ENCODE measurements at places on chromosomes 16 and 17.

- DNase-seq: no peak
Measured at GRCh38 chr16:55041540-55042234, 111.0 kb downstream of the IRX5 start.

GRCh38 chr17:69528035-69528434 lies 113.5 kb downstream of the MAP2K6 start:
- DNase-seq: no peak

DNA sequence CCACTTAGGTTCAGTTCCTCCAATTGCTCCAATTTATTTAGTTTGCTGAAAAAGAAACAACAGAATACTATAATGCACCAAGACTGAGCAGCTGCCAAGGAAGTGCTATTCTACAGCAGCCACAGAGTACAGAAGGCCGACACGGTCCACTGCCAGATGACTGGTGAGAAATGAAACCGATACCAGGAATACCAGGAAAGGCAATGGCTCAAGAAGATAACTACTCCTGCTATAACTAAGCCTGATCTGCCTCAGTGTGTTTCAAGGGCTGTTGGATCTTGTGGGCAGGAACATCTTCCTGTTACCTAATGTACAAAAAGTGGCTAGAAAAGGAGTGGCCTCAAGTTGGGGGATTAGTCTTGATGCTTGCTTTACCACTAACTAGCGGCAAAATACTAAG lies 32.8 kb downstream of the MARVELD3 start:
- no peak for DNase-seq

DNA sequence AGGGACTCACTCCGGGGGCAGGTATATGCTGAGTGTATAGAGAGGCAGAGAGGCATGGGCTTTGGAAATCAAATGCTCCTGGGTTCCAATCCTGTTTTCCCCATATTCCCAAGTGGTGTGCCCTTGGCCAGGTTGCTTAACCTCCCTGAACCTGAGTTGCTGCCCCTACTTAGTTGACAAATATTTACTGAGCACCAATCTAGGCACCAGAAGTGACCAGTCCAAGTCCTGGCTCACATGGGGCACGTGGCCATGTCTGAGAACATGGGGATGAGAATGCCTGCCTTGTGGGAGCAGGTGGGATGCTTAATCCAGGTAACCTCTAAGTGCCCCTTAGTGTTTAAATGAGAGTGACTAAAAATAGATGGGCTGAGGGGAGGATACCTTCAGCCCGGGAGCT lies 4.2 kb downstream of the SOCS3 start:
- no peak for DNase-seq

- no peak for DNase-seq
Measured at GRCh38 chr17:39823407-39824054, 40.6 kb downstream of the IKZF3 start.

GRCh38 chr17:61335845-61336655 lies 63.6 kb upstream of the TBX2 start:
- DNase-seq: no peak

DNA sequence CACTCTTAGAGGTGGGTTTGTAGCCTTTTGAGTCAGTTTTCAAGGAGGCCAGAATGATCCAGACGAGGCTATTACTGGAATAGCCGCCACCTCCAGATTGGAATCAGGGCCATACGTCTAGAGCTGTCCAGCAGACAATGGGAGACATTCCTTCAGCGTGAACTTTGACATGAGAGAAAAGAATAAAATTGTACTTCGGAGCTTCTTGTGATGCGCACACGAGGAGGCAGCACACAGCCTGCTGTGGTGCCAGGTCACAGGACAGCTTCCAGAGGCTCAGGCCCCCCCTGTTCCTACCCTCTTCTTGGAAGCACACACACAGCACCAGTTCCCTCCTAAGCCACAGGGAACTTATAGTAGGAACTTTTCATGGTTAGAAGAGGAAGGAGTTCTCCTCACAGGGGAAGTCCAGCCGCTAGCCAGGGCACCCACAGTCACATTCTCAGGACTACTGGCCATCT lies 81.0 kb downstream of the VPS53 start:
- peak; percentile 60 for DNase-seq

GRCh38 chr17:30363715-30364202 lies 15.0 kb upstream of the CPD start:
- peak; percentile 56 for DNase-seq

GRCh38 chr17:47203984-47204721 lies 5.0 kb upstream of the MYL4 start:
- peak; percentile 68 for DNase-seq

- no peak for DNase-seq
Measured at GRCh38 chr17:6668219-6668618, 16.7 kb downstream of the C17orf100 start.

DNA sequence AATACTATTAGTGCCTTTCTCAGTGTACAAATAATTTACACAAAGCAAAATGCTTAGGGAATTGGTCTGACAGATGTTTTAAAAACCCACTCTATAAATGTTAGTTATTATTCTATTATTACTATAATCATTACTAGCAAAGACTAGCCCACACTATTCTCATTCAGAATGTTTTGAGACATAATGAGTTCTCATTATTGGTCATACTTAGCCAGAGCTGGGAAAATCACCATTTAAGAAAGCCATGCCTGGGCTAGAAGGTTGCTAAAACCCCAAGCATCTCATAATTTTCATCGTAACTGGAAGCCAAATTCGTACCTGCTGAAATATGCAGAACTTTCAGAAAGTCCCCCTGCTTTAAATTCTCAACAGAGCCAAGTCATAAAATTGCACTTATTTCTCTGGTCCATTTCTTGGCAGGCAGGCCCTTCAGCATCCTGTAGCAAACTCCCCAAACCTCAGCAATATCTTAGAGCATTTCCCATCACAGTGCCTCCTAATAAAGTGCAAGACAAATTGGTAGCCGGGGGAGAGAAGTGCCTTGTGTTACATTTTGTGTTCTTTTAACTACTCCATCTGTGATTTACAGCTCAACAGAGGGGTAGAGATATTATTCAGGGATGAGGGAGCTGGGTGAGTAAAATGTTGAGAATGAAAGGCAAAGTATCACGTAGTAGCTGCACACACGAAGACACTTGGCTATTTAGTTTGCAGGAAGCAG lies 79.8 kb upstream of the ADAMTS18 start:
- no peak for DNase-seq

DNA sequence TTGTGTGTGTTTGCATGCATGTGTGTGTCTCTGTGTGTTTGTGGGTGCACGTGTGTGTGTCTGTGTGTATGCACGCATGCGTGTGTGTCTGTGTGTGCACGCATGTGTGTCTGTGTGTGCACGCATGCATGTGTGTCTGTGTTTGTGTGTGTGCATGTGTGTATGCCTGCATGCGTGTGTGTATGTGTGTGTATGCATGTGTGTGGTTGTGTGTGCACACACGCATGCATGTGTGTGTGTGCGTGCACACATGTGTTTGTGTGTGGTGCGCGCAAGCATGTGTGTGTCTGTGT lies 239.9 kb upstream of the TNRC6C start:
- DNase-seq: no peak

GRCh38 chr17:40346765-40347158 lies 17.8 kb downstream of the GJD3 start:
- no peak for DNase-seq

DNA sequence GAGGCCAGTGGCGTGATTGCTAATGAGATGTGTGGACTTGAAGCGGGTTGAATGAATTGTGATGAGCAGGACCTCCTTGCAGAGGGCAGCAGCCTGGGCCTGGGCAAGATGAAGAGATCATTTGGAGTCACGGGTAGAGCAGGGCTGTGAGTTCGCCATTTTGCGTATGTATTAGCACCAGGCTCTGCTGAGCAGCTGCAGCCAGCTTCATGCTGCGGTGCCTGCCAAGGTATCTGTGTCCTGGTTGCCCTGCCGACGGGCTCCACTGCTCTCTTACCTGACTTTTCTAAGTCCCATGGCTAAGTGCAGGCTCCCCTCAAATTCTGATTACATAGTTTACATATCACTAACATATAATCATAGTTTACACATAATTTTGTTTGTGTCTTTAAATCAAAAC lies 295.7 kb downstream of the SNX29 start:
- no peak for DNase-seq

GRCh38 chr16:70306880-70307279 lies 7.9 kb downstream of the DDX19B start:
- no peak for DNase-seq

DNA sequence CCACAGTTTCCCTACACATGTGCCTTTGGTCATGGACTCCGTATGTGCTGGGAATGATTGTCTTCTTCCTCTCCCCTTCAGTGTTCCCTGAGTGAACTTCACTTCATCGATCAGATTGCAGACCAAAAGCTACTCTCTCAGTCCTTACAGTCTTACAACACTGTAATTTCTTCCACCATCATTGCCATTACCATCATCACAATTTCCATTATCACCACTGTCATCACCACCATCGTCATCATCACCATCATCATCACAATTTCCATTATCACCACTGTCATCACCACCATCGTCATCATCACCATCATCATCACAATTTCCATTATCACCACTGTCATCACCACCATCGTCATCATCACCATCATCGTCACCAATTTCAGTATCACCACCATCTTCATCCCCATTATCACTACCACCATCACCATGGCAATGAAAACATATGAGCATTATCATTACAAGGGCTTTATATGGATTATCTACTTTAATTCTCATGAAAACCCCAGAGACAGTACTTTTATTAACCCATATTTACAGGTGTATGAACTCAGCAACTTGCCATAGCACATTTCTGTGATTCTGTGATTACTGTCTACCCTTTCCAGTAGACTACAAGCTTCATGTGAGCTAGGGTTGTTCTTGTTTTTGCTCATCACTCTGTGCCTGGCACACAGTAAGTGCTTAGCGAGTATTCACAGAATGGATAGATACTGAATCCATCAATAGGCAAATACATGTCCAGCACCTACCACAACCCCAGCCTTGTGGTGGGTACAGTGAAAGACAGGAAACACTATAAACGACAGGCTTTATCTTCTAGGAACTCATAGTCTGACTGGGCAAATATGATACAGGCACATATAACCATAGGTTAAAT lies 327.0 kb downstream of the XYLT1 start:
- DNase-seq: no peak

GRCh38 chr17:15954222-15954621 lies 9.3 kb downstream of the ADORA2B start:
- peak; percentile 96 for DNase-seq

GRCh38 chr17:22310717-22311686 lies 618.7 kb downstream of the KCNJ18 start:
- DNase-seq: no peak

DNA sequence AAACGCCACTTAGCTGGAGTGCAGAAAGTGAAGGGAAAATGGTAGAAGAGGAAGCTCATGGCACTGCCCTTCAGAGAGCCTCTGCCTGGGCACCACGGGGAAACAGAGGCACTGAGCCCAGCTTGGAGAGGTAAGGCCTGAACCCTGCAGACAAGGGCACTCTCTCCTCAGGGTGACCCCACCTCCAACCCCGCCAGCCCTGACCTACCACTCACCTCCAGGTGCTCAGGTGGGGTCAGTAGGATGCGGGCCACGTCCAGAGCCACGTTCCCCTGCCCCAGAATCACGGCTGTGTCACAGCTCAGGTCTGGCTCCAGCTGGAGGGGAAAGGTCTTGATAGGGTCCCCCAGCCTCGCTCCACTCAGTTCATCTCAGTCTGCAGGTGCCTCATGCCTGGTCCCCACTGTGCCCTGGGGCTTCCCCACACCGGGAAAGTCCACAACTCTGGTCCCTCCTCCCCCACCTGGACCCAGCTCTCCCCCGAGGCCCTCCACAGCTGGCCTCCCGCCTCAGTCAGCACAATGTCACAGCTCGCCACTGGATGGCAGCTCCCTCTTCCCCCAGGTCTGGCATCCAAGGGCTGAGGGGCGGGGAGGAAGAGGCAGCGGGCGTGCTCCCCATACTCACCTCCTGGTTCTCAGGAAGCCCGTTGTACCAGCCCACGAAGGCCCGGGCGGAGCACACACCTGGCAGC lies 6.0 kb upstream of the GRIN2C start:
- DNase-seq: no peak

- no peak for DNase-seq
Measured at GRCh38 chr16:52896478-52897164, 156.1 kb downstream of the CHD9NB start.

DNA sequence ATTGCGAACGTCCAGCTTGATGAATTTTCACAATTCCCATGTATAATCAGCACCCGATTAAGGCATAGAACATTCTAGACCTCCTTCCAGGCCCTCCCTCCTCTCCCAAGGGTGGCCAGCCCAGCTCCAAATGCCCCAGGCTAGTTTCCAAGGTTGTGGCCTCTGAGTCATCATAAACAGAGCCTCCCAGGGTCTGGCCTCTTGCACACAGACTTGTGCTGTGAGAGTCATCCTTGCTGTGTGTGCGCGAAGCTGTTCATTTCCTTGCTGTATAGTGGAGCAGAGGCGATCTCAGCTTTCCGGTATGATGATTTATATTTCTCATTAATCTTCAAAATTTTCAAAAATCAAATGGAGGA lies 20.5 kb upstream of the JPH3 start:
- DNase-seq: peak; percentile 98

GRCh38 chr16:4306470-4307214 lies 9.2 kb upstream of the GLIS2 start:
- no peak for DNase-seq

DNA sequence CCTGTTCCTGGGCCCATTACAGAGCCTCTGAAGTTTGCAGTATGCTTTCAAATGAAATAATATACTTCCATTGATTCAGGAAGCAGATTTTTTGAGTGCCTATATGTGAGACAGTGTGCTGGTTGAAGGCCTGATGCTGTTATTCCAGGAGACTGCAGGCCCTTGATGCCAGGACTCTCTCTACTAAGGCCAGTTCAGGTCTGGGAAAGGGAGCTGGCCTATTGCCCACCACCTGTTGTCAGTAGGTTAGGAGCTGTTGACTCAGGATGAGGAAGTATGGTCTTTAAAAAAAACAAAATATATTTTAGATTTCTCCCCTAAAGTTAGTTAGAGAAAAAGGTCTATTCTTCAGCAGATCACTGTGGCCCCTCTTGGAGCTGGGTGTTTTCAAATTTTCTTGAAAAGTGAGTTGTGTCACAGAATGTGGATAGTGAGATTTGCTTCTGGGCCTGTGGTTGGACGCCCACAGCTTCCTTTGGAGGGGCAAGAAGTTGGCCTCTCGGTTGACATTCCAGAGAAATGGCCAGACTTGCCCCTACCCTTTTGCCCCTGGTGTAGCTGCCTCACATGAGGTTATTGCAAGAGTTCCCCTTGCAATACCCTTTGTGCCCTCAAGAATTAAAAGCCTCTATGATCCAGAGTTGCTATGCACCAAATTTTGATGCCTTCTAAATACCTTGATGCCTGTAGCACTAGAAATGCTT lies 7.9 kb downstream of the ESRP2 start:
- no peak for DNase-seq

DNA sequence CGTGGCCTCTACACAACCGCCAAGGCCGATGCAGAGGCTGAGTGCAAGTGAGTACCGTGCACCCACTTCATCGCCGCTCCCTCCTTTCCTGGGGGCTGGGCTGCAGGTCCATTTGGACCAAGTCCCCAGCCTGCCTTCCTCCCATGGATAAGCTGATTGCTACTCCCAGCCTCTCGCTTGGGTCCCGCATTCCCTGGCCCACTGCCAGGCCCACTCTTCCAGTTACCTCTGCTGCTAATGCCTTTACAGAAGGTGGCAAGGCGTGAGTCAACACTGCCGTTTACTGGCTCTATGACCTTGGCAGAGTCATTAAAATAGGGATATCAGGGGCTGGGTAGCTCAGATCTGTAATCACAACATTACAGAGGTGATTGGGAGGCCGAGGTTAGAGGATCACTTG lies 11.2 kb downstream of the SULT1A2 start:
- no peak for DNase-seq

GRCh38 chr16:4474192-4474961 lies at the start of gene NMRAL1:
TSS of gene NMRAL1 (minus strand) at chr16:4474625. CDS start at chr16:4474132, 493 bp downstream.
- peak; percentile 89 for DNase-seq

GRCh38 chr16:12090151-12090530 lies 113.6 kb downstream of the SNX29 start:
- no peak for DNase-seq
